ENCODE measurements at places on chromosomes 7 and 10. TPM values are rescaled to one million over a fixed set of nuclear protein-coding genes. Genes with fewer than 3 reads are reported as not detected.

- DNase-seq, result no peak
Measured at GRCh38 chr10:87746911-87747310, 71.1 kb downstream of the ATAD1 start.

DNA sequence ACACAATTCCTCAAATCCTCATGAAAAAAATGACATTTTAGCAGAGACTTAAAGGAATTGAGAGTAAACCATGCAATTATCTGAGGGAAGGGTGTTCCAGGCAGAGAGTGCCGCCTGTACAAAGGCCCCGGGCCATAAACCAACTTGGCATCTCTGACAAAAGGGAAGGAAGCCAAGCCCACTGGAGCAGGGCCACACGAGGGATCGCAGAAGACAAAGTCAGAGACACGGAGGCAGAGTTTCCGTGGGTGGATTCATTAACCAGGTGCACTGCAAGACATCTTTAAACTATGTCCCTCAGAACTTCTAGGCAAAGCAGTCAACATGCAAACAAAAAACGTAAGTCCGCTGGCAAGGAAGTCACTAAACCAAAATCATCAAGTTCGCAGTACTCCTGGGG lies 92.0 kb downstream of the SFMBT2 start:
- no peak for DNase-seq

DNA sequence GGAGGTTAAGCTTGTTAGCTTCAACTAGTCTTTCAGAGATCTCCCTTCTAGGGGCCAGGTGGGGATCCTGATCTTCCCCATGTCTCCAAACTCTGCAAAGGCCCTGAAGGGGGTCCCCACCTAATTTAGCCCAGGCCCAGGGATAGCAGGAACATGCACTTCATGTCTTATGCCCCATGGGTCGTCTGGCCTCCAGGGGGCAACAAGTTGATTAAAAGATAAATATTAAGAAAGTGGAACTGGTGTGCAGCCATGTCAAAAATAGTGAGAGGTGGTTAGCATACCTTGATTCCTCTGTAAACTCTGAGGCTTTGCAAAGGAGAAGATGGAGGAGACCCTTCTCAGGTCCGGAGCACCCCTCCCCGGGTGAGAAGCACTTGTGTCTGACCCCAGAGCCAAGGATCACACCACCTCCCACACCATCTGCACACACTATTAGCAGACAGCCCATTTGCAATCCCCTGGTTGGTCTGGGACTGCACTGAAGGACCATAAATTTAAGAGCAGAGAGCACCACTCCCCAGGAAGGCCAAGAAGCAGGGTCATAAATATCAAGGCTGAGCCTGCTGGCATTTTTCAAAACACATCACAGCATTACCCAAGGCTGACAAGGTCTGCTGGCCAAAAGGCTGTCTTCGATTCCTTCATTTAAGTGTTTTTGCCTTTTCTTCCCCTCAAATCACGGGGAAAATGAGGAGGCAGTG lies 44.2 kb upstream of the LRRC18 start:
- no peak for DNase-seq

MAD1L1 gene
- 24.9 TPM for total RNA-seq

ARID5B gene
- total RNA-seq, result 3.8 TPM

Data from left lobe of liver (tissue), 2 donors.